Stimulated activated CD4-positive, alpha-beta T cell treated with anti-CD3 and anti-CD28 coated beads, Interleukin-4, amount 100 ng/mL, for 48 hours (primary cell): ENCODE measurements at places on chromosomes 5 and 9.

DNA sequence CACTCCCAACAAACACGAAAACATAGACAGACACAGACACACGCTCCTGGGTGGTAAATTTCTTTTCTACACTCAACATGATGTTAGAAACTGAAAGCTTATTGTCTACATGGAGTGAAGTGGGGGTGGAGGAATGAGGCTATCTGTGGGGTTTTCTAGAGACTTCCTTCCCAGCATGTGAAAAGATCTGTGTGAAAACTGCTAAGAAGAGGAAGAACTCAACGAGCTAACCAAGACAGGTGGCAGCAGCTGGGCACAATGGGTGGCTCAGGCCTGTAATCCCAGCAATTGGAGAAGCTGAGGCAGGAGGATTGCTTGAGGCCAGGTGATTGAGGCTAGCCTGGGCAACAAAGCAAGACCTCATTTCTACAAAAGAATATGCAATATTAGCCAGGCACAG is 7.6 kb downstream of the FYB1 start:
- no peak for DNase-seq

DNA sequence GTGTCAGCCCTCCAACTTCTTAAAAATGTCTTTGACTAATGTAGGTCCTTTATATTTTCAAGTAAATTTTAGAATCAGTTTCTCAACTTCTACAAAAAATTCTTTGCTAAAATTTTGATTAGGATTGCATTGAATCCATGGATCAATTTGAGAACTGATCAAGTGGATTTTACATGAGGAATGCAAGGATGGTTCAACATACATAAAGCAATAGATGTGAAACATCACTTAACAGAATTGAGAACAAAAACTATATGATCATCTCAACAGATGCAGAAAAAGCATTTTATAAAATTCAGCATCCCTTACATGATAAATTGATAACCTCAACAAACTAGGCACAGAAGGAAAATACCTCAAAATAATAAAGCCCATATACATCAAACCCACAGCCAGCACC is 190.8 kb downstream of the AUH start:
- DNase-seq = no peak

DNA sequence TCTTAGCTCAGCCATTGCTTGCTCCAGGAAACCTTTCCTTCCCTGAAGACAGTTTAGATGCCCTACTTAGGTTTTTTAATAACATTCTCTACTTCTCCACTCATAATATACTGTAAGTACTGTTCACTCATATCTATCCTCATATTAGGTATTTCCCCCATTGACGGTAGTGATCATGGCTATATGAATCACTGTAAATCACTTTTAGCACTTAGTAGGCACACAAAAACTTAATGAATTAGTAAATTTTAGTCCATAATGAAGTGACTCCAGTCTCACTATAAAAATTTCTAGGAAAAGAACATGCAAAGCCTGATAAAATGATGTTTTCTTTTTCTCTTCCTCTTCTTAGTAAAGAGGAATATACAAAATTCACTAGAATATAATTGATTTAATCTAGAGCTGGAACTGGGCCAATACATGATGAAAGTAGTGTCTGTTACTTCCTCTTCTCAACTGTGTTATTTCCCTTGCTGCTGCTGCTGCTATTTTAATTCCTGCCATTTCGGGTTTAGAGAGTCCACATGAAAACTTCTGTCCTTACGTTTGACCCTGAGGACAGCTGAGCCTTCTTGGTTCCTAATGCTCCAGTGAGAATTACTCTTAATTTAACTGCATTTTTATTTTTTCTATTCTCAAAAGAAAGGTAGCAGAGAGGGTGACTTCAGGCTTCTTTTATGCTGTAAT is 73.5 kb downstream of the LNPEP start:
- no peak for DNase-seq

DNA sequence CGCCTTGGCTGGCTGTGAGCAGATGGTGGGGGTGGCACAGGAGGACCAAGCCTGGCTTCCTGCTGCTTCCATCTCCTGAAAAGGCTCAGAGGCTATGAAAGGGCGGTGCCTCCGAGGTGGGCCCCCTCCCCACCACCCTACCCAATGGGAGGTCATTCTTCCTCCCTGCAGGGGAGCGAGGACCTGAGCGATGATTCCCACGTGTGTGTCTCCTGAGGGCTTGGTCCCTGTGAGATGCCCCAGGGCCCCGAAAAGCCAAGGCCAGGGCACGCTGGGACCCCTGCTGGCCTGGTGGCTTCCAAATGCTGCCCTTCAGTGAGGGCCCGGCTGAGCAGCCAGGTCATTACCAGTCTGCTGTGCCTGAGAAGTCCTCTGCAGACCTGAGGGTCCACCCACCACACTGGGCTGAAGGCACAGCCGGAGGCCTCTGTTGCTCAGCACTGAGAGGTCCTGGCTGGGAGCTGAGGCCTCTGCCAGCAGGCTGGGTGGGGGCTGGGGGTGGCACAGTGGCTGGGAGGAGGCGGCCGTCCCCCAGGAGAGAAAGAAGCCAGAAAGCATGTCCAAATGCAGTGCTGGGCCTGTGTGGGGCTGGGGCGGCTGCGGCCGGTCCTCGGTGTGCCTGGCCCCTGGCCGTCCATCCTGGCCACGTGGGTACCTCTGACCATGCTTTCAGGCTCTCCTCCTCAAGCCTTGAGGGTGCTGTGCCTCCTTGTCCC is 14.0 kb upstream of the SLC6A19 start:
- no peak for DNase-seq

GRCh38 chr9:1434052-1434767 is 384.1 kb downstream of the DMRT2 start:
- DNase-seq = no peak

GRCh38 chr9:127684576-127684975 is 22.2 kb upstream of the CFAP157 start:
- DNase-seq = no peak

- no peak for DNase-seq
Observed at GRCh38 chr9:16029796-16030363, 477.0 kb downstream of the CCDC171 start.

GRCh38 chr9:24011009-24011717 is 185.1 kb upstream of the ELAVL2 start:
- no peak for DNase-seq
